ENCODE measurements at places on chromosomes 7 and 10.

DNA sequence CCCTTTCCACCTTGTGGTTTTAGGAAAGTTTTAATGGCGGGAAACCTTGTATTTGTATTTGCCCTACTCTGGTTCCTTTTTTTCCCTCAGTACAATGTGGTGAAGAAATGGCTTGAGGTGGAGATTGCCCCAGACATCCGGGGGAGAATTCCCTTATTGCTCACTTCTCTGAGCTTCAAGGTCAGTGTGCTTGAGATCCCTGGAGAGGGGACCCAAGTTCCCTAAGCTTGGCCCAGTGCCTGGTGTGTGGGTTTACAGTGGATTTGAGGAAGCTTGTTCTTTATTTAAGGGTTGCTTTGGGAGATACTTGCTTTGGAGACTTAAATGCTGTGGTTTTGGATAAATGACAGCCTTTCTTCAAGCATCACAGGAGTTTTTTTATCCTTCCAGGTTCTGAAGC, 18.3 kb downstream of the CALHM2 start:
- DNase-seq, result no peak

- DNase-seq, result peak; percentile 52
These were observed 213.1 kb downstream of the CHRM2 start for GRCh38 chr7:137081321-137082093.

DNA sequence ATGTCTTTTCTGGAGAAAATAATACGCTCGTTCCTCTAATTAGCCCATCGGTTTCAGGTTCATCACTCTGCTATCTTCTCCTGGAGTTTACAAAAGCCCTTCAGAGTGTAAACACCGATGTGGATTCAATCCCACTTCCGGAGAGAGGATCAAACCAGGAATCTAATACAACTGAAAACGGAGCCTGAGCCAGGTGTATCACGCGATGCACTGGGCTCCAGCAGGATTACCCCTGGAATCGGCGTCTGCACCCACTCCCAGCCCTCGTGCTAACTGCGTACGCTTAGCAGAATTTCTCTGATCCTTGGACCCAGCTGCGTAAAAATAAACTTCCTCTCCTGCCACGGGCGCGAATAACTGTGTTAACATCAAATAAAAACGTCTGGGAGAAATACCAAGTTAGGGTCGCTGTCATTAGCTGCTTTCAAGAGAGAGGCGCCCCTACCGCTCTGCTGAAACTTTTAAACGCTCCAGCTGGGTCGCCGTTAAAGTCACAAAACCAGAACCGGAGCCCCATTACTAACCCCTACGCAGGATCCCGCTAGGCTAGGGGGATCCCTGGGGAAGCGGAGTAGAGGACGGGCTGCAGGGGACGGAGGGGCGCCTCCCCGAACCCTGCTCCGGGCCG, 502 bp downstream of the ZNF3 start:
- DNase-seq, result no peak

- no peak for DNase-seq
These were observed 135.9 kb downstream of the PAXIP1 start for GRCh38 chr7:154867068-154867467.

GRCh38 chr7:31858055-31858454, 171.0 kb downstream of the PPP1R17 start:
- no peak for DNase-seq

DNA sequence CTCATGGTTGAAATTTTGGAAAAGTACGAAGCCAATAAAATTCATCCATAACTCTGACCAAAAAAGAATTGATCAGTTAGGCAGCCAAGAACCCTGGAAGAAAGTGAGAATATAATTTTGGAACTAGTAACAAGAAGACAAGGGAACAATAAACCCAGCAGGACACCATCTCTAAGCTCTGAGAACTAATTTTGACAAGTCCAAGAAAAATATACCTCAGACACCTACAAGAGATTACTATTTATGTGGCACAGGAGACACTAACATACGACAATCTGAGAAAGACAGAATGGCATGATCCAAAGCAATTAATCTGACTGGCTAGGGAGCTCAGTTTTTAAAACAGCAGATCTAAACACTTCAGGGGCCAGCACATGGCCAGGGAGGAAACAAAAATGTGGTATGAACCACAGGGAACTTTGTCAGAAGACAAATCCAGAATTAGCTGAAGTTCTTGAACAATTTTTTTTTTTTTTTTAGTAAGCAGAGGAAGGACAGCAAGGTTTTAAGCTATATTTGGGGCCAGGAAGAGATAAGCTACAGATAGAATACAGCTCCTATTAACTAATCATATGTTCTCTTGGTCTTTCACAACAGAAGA, 38.9 kb downstream of the PARD3 start:
- no peak for DNase-seq

GRCh38 chr10:69413221-69413865, 3.4 kb downstream of the TACR2 start:
- DNase-seq, result peak; percentile 74

DNA sequence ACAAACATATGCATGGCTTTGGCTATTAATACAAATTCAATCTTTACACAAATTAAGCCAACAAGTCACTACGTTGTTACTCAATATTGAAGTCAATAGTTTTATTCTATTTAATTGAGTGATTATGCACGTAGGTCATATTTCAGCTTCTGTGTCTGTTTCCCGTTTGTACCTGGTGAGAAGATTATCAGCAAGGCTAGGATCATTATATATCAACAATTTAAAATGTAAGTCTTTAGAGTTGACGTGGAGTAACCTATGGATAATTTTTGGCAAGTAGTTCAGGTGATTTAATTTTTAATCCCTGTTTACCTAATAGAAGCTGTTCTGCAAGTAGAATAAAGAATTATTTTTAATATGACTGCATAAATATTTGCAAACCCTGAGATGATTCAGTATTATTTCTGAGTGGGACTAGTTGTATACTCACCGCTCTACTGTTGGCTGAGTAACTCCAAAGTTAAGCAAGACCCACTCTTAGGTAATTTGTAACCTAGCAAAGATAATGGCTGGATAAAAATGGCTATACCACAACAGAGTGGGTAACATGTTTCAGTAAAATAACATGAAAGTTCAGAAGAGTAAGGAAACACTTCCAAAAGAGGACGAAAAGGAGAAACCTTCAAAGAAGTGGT, 161.0 kb downstream of the HGF start:
- DNase-seq, result no peak

GRCh38 chr10:63446716-63447440, 18.9 kb downstream of the JMJD1C start:
- no peak for DNase-seq

- no peak for DNase-seq
These were observed 76.3 kb upstream of the CARD11 start for GRCh38 chr7:3119963-3120362.

- DNase-seq, result no peak
These were observed 6.0 kb upstream of the PURB start for GRCh38 chr7:44891372-44891771.

- no peak for DNase-seq
These were observed 16.1 kb downstream of the NUDT13 start for GRCh38 chr10:73126343-73126742.

- DNase-seq, result no peak
These were observed 66.5 kb downstream of the RAB11FIP2 start for GRCh38 chr10:117980216-117980615.

DNA sequence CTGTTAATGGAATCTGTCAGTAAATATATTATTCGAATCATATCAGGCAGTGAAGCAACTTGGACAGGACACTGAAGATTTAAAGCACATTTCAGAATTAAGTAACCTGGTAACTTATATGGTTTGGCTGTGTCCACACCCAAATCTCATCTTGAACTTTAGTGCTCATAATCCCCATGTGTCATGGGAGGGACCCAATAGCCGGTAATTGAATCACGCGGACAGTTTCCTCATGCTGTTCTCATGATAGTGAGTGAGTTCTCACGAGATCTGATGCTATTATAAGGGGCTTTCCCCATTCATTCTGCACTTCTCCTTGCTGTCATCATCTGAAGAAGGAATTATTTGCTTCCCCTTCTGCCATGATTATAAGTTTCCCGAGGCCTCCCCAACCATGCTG, 83.2 kb upstream of the COL1A2 start:
- no peak for DNase-seq

DNA sequence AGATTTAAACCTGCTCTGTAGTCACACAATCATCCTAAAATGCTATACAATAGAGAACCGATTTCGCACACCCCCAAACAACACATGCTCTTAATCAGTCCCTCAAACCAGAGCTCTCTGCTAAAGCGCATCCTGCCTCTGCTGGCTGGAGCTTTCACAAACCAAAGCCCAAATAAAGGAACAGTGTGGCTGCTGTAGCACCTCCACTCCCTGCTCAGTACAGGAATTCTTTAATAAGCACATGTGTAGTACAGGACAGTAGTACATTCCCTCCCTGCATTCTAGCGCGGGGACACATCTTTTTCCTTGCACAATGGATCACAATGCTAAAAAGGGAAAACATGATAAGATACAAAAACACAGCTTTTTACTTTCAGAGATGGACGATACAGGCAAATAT, 684.6 kb downstream of the MAGI2 start:
- no peak for DNase-seq

DNA sequence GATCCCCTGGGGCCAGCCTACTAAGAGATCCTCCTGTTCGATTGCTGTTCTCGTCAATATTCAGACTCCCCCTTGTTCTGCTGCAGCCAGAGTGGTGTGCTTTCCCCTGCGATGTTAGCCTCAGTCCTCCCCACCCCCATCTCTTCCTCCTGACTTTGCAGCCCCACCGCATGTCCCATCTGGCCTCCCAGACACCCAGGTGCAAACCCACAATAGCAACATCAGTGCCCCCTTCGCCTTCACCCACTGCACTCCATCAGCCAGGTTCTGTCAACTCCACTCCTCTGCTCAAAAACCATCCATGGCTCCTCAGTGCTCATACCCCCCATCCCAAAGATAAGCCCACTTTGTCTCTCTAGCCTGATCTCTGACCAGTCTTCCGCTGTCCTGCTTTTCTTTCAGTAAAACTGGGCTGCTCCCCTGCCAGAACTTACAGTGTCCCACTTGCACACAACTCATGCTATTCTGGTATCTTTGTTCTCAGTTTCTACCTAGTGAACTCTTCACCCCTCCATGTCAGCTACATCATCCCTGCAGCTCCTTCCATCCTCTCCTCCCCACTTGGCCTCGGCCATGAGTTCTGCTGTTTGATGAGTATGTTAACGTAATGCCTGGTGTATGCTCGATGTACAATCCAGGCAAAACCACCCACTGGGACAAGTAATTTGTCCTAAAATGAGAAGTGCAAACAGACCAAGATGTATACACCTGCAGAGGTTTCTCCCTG, 26.6 kb downstream of the COL13A1 start:
- DNase-seq, result no peak

GRCh38 chr10:51389415-51390321, 309.7 kb downstream of the CSTF2T start:
- no peak for DNase-seq

Data from ureter (tissue), 1 donor.